ENCODE measurements at places on chromosomes 6 and 20.

GRCh38 chr6:41683273-41683522 is 44.9 kb downstream of the MDFI start:
- DNase-seq = no peak

- DNase-seq = no peak
Observed at GRCh38 chr6:157724960-157725741, 97.9 kb upstream of the SNX9 start.

DNA sequence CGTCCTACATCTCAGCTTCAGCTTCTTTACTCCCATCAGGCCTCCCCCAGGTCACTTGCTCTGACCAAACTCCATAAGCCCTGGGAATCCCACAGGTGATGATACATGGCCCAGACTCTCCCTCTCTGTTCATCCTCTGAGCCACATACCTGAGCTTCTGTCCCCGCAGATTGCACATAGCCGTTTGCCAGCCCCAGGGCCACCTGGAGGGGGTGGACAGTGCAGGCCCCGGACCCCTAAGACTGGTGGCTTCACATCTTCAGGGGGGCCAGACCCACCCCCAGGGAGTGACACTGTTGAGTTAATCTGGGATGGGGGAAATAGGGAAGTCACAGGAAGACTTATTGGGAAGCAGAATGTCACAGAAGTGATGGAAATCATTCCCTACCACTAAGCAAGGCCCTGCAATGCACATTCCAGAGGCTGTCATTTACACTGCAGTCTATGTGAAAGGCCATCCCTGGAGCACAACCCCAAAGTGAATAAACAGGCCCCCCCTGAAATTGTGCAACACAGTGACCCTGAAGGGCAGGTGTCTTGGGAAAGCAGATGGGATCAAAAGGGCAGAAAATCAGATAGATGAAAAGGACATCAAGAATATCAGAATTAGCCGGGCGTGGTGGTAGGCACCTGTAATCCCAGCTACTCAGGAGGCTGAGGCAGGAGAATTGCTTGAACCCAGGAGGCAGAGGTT is 2.2 kb downstream of the RXRB start:
- no peak for DNase-seq

DNA sequence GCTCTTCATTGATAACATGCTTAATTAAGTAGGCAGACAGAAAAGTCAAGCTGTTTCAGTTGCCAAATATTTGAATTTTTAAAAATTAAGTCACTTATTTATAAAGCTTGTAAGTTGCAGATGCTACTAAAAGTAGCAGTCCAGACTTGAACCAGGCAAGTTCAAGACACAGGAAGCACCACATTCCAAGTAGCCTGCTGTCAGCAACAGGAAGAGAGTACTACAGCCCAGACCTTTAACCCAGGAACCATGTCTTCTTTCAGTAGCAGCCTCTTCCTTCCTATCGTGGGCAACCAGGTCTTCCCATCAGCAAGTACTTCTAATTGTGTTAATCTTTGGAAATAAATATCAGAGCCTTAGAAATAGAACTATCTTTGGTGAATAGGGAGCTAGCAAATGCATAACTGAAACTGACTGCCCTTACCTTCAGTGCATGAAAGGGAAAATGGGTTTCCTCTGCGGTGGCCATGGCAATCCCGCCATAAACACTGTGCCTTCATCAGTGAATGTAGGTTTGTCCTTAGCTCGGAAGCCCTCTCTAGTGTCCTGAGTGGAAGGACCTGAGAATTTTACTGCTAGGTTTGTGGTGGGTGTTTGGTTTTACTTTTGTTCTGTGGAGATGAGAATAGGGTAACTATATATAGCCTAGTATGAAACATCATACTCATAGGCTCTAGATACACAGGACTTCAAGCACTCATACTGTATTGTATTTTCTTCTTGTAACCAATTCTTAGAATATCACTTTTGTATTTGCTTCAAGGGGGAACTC is 95.6 kb downstream of the SYCP2 start:
- DNase-seq = no peak

DNA sequence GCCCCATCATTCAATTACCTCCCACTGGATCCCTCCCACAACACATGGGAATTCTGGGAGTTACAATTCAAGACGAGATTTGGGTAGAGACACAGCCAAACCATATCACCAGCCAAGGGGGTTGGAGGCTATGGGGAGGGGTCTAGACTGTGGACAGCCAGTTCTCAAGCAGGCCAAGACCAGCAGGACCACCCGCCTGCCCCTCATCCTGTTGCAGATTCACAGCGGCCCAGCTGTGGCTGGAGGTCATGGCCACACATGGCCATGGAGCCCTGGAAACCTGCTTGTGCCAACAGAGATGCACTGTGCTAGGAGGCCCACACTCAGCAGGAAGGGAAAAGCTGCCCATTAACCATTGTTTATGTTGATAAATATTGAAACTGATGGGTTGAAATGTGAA is 240.5 kb downstream of the TTLL2 start:
- no peak for DNase-seq

- no peak for DNase-seq
Observed at GRCh38 chr6:153043719-153044118, 41.2 kb upstream of the MTRF1L start.

DNA sequence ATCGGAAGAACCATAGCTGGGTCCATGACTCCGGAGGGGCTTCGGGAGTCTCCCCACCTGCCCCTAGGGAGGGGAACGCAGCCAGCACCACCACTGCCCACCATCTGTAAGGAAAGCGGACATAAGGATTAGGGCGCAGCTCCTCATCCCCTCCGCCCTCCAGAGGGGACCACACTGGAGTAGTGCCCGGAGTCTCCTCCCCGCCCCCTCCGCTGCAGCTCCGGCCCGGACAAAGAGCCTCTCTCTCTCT is 628 bp downstream of the SLC35B2 start:
- DNase-seq = no peak

GRCh38 chr6:99521633-99522151 is 6.5 kb upstream of the USP45 start:
- no peak for DNase-seq

GRCh38 chr20:53739799-53740785 is 146.5 kb upstream of the ZNF217 start:
- no peak for DNase-seq

GRCh38 chr6:39819228-39819627 is 27.1 kb downstream of the DAAM2 start:
- DNase-seq = no peak

DNA sequence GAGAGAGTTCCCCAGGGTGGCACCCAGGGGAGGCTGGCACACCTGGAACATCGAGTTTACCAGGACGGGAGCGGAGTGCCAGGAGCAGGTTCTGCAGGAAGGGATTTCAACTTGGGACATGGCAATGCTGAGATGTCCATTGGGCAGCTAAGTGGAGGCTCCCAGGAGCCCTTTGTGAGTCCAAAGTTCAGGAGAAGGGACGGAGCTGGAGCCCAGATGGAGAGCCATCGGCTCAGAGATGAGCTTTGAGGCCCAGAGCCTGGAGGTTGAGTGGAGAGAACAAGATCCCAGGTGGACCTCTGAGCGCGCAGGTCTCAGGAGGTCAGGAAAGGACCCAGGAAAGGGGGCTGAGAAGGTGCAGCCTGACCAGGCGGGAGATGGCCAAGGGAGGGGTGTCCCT is 67.5 kb upstream of the AFDN start:
- no peak for DNase-seq

GRCh38 chr6:162829013-162829742 is 101.4 kb downstream of the PACRG start:
- no peak for DNase-seq

DNA sequence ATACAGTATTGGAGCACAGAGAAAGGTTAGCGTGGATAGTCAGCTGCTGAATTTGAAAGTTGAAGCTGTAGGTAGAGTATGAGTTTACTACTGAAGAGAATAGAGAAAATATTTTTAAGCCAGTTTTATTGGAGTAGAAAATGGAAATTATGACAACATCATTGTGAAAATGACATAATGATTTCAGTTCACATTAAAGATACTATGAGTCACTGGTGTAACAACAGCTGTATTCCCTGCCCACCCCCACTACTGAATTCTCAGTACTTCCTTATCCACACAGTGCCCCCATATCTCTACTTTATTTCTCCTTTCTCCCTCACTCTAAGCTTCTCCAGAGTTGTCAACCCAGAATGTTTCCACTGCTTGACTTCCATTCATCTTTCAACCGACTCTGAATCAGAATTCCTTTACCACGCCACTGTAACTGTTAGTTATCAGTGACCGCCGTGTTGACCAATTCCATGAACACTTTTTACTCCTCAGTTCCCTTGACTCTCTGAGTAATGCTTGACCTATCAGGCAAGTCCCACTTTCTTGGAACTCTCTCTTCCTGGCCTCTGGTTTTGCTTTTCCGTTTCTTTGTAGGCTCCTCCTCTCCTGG is 139.6 kb downstream of the AIG1 start:
- DNase-seq = no peak

GRCh38 chr20:46990017-46990595 is 95.5 kb downstream of the EYA2 start:
- no peak for DNase-seq

- DNase-seq = no peak
Observed at GRCh38 chr6:111992851-111993250, 61.1 kb upstream of the CCN6 start.

- no peak for DNase-seq
Observed at GRCh38 chr20:48827855-48828733, at the start of gene PREX1. Gene PREX1 (minus strand): TSS chr20:48827999. CDS start chr20:48827860, 139 bp downstream.
